ENCODE measurements at places on chromosomes 7 and 10.

GRCh38 chr7:130084037-130084875 lies 13.9 kb downstream of the KLHDC10 start:
- no peak for DNase-seq

DNA sequence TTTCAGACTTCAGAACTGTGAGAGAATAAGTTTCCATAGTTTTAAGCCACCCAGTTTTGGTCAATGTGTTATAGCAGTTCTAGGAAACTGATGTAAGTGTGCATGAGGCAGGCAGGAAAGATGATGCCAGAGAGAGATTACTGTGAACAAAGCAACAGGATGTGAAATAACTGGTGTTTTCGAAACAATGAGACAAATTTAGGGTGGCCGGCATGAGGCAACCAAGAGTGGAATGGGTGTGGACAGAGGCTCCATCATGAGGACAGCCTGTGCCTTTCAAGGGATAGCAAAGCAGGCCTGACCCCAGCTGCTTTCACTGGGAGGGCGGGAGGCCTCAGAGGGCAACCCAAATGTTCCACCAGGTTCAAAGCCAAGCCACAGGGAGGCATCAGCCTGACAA lies 67.3 kb upstream of the UCN3 start:
- no peak for DNase-seq

GRCh38 chr7:128801003-128801402 lies 9.2 kb downstream of the CCDC136 start:
- DNase-seq, result no peak

DNA sequence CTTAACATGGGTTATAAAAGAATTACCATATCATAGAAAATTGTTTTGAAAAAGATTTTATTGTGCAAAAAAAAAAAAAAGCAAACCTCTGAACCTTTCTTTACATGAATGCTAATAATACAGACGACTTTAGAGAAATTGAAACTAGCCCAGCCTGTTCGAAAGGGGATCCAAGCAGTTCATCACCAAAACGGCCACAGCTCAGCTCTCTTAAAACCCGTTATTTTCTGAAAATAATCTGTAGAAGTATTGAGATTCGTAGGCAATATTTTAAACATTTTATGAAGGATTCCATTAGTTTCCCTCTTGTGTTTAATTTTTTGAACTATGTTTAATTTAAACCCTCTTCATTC lies 9.9 kb upstream of the GSAP start:
- no peak for DNase-seq

GRCh38 chr7:102451371-102452054 lies 13.2 kb downstream of the ALKBH4 start:
- DNase-seq, result peak; percentile 81

DNA sequence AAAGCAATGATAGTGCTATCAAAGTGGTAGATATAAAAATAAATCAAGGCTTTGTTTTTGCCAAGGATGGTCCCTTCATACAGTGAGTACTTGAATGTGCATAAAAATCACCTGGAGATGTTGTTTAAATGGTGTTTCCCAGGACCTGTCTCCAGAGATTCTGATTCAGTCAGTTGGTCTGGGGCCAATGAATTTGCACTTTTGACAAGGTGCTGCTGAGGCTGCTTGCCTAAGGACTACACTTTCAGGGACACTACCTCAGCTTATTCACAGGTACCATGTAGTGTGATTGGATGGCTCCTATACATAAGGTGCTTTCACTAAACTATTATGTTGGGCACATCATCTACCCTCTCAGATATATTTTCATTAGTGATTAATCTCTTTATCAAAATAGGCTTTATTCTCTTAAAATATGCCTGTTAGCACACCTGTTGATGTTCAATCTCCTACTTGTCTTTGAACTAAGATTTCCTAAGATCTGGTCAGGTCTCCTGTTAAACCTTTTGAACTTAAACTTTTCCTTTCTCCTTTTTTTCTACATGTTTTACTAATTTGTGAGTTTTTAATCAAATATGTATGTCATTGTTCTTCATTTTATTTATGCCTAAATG lies 24.3 kb downstream of the CAPZA2 start:
- DNase-seq, result no peak

- no peak for DNase-seq
Observed at GRCh38 chr7:3134745-3135144, 91.1 kb upstream of the CARD11 start.

GRCh38 chr10:97013568-97013967 lies 172.2 kb downstream of the SLIT1 start:
- DNase-seq, result no peak

Measured in ecto neural progenitor cell (in vitro differentiated cells).